ENCODE measurements at places on chromosomes 7 and 10.

DNA sequence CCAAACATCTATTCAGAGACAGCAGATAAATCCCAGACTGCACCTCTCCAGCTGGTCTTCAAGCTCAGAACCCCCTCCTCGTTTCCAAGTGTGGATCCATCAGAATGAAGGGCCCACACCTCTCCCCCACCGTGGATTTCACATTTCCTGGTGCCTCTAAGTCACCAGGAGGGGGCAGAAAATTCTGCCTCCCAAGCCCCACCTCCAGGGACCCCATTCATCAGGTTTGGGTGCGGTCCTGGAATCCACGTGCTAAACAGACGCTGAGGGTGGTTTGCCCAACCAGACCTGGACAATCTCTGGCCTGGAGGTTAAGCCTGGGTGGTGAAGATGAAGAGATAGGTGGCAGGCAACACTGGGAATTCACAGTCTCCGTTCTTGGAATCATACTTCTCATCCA lies 92.4 kb downstream of the WDR11 start:
- no peak for DNase-seq

GRCh38 chr10:71077796-71078453 lies 134.4 kb upstream of the UNC5B start:
- no peak for DNase-seq

DNA sequence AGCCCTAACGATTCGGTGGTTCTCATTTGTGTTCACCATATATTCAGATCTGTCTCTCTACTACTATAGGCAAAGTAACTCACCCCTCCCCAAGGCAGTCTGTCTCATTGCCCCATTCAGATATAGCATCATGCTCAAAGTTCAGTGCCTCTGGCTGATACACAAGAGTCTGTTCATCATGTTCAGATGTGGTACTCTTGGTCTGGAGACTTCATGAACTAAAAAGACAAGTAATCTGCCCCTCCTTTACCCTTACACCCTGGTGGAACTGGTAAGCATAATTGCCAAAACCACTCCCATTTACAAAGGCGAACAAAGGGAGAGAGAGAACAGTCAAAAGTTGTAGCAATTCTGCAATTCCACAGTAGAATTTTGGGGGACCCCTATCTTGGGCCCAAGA lies 29.9 kb downstream of the UMAD1 start:
- DNase-seq = no peak

- no peak for DNase-seq
Measured at GRCh38 chr10:104260775-104261115, 6.1 kb downstream of the GSTO1 start.

GRCh38 chr7:90713628-90714027 lies 117.5 kb downstream of the CDK14 start:
- DNase-seq = no peak

DNA sequence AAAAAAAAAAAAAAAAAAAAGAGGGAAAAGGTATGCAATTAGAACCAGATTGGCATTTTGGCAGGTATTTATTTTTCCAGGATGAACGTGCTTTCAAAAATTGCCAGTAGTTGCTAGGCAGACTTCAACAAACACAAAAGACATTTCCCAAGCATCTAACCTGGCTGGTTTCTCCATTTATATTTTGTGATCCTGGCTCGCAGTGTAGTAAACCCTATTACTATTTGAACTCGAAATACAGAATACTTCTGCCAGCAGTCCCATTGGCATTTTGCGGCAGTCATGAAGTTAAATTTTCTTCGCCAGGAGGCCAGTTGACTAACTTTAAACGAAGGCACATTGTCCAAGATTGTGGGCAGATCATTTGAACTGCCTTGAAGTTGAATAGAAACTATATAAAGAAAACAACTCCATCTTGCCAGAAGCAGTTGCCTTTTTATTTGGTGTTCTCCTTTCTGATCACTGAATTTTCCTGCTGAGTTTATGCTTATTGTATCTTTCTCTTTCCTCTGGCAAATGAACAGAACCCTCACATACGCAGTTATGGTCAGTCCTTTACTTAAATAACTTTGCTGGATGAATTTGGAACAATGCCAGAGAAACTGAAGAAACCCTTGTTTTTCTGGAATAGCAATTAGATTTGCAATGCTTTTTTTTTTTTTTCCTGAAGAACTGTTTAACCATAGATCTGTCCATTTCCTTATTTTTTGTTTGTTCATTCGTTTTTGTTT lies 132.9 kb downstream of the BICC1 start:
- DNase-seq = peak; percentile 59

DNA sequence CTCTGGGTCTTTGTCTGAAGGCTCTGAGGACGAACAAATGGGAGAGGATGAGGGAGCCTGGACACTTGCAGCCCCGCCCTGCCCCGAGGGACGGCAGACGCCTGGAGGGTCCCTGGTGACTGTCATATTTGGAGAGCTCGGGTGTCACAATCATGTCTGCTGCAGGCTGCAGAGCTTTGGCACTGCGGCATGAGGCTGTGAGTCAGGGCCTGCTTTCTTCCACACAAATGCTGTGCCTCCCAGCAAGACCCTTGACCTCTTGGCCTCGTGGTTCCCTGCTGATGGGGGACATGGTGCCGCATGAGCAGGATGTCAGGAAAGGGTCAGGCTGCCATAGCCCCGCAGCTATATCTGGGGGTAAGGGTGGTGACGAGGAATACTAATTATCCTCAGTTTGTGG lies 64.9 kb upstream of the PPIF start:
- DNase-seq = no peak

DNA sequence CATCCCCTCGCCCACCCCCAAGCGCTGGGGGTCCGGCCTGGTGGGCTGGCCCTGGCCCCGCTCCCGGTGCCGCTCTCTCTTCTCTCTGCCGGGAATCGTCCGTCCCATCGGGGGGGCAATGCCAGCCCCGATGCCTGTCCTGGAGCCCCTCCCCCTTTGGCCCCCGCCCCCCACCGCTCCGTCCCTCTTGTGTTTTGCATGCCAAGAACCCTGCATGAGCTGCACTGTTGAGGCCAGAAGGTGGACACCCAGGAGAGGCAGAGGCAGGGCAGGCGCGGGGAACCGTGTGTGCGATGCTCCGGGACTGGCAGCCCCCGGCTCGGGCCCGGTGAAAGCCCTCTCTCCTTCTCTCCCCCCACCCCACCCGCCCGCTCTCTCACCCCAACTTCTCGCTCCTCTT lies 22.1 kb upstream of the HSPB1 start:
- no peak for DNase-seq

DNA sequence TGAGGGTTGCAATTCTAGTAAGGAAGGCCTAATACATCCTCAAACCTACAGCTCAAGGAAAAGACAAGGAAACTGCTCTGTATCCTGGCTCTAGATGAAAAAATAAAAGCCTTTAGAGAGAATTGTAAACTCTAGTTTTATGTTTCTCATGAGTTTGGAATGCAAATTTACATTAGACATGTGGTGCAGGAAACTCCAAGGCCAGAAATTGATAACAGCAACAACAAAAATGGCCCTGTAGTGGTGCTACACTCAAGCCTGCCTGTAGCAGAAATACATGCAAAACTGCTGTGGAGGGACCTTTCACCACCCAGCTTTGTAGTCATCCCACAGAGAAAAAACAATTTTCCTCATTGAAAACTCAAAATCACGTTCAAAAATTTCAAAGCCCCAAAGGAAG lies 546.7 kb upstream of the LRRN3 start:
- DNase-seq = peak; percentile 2

GRCh38 chr10:17737027-17737965 lies 14.7 kb upstream of the TMEM236 start:
- DNase-seq = peak; percentile 40

GRCh38 chr10:70756700-70757360 lies 28.3 kb downstream of the TBATA start:
- DNase-seq = peak; percentile 56

GRCh38 chr10:71981015-71981875 lies 17.1 kb downstream of the CHST3 start:
- peak; percentile 66 for DNase-seq

- peak; percentile 57 for DNase-seq
Measured at GRCh38 chr7:13852281-13852968, 137.0 kb downstream of the ETV1 start.

GRCh38 chr7:122413339-122413738 lies 108.8 kb upstream of the FEZF1 start:
- no peak for DNase-seq

- DNase-seq = no peak
Measured at GRCh38 chr7:155804897-155805825, 7.1 kb downstream of the SHH start.

DNA sequence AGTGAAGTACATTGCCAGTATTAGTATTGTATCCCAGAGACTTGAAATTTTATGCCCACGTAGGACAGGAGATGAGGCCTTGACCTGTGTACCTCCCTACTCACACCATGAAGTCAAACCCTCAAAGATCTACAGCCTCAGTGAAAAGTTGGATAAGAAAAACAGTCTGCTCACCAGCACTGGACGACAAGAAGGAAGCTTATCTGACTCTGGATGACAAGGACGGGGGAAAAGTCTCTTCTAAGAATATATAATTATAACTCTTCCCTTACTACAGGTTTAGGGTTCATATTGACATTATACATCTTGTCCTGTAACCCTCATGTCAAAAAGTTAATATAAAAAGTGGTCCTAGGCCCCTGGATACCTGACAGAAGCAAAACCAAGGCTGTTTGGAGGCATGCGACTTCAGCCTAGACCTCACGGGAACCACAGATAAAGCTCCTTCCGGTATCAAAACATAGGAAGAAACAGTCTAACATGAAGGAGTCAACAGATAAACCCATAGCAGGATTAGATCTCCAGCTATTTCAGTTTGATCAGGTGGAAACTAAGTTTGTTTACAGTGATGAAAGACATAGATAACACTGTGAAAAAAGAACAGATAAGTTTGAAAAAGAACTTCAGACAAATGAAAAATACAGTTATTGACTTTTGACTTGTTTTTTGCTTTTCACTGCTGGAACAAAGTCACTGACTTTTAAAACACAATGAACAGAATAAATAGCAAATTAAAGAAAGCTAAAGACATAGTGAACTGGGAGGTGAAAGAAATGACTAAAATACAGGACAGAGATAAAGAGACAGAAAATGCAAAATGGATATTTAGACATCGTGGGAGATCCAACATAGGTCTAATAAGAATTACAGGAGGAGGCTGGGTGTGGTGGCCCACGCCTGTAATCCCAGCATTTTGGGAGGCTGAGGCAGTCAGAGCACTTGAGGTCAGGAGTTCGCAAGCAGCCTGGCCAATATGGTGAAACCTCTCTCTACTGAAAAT lies 145.9 kb downstream of the PHTF2 start:
- DNase-seq = no peak

DNA sequence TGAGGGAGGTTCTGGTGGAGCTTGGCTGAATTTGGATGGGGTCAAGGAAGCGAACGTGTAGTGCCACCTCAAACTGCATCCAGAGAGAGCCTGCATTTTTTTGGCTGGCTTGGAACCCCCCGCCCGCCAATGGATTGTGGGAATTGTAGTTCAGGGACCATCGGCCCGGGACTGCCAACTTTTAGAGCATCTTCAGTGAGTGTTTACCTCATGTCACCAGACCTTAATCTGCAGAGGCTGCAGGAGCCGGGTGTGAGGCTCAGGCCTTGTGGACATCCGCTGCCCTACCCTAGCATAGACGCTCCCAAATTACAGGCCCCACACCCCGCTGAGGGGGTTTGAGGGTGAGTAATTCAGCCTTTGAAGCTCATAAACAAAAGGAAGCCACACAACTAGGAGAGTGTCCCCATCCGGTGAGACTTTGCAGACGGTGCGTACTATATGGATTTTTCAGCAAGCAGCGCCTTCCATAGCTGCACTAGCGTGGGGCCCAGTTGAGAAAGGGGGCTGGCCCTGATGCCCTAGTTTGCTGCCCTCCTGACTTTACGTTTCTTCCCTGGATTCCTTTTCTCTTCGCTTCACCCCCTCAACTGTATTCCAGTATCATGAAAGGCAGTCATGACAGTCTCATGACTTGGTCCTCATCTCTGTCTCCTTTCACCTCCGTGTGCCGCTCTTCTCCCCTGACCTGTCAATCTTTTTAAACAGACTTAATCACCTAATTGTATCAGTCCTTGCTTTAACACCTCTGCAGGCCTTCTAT lies 717 bp downstream of the CNPY4 start:
- DNase-seq = no peak

DNA sequence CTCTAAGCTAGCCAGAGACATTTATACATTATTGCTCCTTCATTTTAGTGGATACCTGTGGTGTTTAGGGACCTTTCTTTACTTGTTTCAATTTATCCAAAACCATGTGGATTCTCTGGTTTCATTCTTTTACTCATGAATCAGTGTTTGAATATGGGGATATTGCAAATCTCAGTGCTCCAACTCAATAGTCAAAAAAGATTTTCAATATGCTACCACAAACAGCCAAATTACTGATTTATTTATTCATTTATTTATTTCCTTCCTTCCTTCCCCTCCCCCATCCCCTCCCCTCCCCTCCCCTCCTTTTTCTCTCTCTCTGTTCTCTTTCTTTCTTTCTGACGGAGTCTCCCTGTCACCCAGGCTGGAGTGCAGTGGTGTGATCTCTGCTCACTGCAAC lies 253.1 kb upstream of the IMMP2L start:
- DNase-seq = no peak

DNA sequence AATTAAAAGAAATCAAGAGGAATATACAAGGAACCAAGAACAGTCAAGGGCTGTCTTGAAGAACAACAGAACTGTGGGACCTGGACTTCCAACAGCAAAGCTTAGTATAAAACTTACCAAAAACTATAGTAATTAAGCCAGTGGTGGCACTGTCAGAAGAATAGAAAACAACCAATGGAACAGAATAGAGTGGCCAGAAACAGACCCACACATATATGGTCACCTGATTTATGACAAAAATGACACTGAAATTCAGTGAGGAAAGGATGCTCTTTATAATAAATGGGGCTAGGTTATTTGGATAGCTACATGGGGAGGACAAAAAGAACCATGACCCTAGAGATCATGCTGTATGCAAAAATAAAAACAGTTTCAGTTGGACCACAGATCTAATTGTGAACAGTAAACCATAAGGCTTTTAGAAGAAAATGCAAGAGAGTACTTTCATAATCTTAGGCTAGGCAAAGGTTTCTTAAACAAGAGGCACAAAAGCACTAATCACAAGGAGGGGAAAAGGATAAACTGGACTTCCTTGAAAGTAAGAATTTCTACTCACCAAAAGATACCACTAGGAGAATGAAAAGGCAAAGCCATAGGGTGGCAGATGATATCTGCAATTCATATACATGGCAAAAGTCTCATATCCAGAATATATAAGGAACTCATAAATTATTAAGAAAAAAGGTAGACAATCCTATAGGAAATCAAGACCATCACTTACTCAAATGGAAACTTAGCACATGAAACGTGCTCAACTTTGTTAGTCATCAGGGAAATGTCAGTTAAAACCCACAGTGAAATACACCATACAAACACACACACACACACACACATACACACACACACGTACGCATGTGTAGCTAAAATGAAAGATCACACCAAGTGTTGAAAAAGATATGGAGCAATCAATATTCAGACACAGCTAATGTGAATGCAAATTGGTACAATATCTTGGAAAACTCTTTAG lies 20.8 kb downstream of the HYCC1 start:
- DNase-seq = no peak

GRCh38 chr7:22083704-22084240 lies 138.1 kb upstream of the CDCA7L start:
- DNase-seq = peak; percentile 6

GRCh38 chr7:70893971-70894715 lies 237.8 kb upstream of the GALNT17 start:
- no peak for DNase-seq

Measured in renal cortical epithelial cell (primary cell).